Activated T-cell treated with anti-CD3 and anti-CD28 coated beads for 1 hour (primary cell): ENCODE measurements at places on chromosomes 7 and 10.
A peak's percentile ranks its signal among the peaks of the same experiment; 100 is the strongest.

DNA sequence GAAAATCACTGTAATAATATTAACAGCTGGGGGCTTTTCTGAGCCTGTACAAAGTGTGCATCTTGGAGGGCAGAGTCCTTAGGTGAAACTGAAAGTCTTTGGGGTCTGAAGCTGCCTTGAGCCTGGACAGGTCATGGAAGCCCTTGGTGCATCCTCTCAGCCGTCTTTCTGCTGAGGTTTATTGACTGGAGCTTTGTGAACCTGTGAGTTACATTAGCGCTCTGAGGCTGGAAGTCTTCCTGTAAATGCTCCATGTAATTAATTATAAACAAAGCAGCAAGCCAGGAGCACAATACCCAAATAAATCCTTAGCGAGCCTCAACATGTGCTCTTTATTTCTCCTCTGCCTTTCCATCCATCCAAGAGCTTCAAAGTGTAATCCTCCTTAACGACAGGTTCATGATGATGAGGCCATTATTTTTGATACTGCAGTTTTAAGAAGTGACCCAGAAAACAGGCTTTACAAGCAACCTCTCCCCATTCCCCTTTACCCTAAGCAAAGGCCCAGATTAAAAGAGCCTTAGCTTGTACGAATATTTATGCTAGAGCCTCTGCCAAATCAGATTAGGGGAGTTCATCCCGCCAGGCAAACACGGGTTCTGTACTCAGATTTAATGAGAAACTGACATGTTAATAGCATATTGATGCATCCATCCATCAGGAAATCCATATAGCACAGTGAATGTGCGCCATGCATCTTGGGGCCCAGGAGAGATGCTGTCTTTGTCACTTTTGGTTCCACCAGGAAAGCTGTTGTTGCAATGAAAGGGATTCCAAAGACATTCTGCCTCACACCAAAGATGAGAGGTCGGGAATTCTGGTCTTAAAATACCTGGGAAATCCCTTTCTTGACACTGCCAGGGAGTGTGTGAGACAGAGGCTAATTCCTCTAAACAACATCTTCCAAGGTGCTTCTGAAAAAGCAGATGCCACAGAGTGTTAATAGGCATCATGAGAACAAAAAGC is 118.1 kb downstream of the ANLN start:
- no peak for DNase-seq

DNA sequence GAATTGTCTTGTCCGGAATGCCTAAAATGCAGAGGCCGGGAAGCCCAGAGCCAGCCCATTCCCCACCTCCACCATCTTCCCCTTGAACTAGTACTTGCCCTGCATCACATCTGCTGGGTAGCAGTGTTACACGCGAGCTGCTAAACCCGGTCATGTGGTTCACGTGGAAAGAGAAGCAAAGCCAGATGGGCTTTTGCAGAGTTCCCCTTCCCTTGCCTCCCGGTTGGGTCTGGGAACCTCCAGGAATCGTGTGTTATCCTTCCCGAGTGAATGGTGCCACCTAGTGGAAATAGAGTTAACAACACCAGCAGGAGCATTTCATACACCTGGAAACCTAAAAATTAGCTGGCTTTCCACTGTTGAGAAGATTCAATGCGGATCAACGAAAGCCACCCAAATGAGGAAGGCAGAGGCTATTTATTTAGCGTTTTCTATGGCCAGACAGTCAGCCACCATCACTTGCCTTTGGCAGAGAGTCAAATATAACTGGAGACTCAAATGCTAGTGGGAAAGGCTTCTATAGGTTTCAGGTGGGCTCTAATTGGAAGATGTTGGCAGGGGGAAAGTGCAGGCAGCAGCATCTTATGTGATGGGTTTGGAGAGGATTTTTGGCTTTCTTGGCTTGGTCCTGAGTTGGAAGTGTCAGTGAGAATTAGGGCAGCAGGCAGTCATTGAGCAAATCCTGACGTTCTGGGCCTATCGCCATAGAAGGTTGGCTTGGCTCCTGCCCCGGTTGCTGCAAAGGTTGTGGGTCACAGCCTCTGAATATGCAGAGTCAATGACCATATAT is 12.9 kb upstream of the DENND2A start:
- DNase-seq = no peak

GRCh38 chr7:7177044-7177517 is 5.3 kb upstream of the C1GALT1 start:
- no peak for DNase-seq

GRCh38 chr7:36684954-36685353 is 39.3 kb downstream of the AOAH start:
- no peak for DNase-seq

DNA sequence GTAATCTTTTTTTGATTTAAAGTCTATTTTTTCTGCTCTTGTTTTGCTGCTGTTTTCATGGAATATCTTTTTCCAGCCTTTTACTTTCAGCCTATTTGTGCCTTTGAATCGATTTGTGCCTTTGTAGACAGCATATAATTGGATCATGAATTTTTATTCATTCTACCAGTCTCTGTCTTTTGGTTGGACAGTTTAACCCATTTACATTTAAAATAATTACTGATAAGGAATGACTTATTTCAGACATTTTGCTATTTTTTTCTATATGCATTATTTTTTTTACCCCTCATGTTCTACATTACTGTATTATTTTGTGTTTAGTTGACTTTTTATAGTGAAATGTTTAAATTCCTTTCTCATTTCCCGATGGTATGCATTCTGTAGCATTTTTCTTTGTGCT is 99.6 kb downstream of the EXOC4 start:
- no peak for DNase-seq

DNA sequence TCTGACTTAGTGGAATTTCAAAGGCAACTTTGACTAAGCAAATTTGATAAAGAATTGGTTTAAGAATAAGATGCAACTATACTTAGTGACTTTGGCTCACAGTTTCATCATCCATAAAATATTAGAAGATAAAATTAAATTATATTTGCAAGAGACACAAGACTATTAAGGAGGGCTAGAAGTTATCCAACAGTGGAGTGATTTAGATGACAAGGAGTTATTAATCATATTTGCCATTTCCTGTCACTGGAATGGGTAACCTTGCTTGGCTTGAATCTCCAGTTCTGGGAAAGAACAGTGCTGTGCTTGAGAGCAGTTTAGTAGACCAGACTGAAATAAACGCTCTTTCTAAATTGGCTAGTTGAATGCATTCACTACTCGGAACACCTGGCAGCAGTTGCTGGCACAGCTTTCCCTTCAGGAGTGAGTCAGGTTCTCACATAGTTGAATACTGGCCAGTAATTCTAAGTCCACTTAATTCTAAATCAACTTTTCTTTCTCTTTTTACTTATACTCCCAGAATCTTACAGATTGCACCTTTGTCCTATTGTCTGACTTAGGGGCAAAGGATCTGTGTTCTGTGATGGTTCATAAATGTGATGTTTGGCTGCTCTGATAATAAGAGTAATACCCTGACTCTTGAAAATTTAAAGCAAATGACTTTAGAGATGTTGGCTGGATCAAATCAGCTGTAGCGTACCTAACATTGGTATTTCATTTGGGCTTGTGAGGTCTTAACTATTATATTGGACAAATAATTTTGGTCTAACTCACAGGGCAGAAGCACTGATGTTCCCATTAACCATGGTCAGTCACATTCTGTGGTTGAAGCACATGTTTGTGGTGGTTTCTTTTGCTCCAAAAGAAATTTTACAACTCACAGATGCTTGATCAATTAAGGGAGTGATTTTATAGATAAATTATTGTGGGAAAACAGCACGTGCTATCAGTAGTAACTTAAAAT is 16.6 kb downstream of the STMP1 start:
- no peak for DNase-seq

DNA sequence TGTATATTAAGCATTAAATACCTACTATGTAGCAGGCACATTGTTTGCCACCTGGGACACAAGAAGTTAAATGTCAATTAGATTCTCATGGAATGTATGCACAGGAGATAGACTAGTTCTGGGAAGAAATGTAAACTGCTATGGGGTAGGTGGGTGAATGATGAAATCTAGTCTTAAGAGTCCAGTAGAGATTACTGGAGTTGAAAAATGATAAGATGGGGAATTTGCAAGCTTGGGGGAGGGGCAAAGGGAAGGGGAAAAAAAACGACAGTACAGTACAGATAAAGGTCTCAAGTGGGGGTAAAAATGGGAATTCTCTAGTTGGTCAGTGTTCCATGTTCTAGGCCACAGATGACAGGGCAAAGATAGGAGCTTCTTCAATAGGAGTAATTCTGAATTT is 94.4 kb downstream of the ATE1 start:
- no peak for DNase-seq

GRCh38 chr7:44439926-44440325 is 50.5 kb downstream of the NUDCD3 start:
- DNase-seq = no peak

DNA sequence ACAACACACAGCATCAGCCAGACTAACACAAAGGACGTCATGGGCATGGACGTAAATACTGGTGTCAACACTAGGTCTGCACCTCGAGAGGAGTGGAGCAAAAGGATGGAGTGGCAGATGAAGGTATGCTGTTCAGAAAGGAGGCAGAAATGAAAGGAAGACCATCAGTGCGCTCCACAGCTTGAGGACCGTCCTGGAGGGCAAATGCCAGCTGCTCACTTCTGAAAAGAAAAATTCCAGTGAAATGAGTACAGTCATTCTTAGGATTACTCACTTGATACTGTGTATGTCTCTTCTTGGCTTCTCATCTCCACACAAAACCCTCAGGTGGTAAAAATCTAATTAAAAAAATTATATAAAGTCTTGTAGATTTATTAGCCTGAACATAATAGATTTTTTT is 44.8 kb downstream of the EGFR start:
- DNase-seq = no peak

DNA sequence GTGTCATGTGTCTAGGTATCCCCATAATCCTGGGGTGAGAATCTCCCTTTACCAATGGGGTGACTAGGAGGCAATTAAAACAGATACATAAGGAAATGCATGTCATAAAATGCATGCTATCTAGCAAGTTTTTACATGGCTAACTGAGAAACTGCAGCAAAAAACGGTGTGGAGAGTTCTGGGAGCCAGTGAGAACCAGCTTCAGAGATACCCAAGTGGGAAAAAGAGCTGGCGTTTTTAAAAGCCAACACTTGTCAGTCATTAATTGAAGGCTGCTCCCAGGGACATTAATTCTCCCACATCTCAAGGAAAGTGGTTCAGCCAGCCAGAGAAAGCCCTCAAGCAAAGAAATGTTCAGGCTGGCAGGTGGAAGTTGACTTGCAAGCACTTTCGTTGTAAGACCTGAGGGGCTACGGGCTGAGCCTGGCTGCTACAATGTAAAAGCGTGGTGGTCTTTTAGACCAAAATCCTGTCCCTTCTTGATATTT is 28.1 kb downstream of the ST8SIA6 start:
- no peak for DNase-seq

- no peak for DNase-seq
These were observed 340.9 kb downstream of the LRMDA start for GRCh38 chr10:75772153-75772887.

DNA sequence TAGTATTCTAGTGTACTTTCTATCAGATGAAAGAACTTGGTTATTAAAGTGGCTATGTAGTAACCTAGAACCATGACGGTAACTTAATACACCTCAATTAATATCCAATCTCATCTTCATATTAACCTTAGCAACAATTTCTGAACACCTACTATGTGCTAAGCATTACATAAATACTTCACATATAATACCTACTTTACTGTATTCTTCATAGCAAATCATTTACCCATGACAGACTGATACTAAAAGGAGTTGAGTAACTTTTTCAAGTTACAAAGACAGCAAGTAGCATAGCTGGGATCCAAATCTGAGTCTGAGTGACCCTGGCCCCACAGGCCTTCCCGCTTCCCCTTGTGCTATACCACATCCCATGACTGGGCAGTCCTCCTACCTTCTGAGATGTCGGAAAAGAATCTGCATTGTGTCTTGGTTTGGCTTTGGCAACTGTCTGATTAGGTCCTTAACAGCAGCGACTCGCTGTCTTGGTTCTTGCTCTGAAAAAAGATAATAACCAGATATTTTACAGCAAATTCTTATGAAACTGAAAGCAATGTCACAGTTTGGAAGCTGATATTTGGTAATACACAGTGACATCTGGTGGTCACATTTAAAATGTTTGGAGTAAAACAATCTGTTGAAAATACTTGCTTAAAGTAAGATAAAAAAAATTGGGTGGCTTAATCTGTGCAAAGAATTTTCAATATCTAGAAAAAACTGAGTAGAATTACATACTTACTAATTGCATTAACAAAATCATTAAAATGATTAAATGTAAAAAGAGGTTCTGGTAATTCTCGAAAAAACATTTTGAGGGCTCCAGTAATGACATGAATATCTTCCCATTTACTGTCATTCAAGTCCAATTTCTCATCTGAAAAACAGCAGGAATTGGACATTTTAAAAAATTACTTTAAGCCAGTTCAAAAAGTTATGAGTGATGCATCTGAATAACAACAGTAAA is 120.1 kb downstream of the ARHGAP12 start:
- DNase-seq = no peak

DNA sequence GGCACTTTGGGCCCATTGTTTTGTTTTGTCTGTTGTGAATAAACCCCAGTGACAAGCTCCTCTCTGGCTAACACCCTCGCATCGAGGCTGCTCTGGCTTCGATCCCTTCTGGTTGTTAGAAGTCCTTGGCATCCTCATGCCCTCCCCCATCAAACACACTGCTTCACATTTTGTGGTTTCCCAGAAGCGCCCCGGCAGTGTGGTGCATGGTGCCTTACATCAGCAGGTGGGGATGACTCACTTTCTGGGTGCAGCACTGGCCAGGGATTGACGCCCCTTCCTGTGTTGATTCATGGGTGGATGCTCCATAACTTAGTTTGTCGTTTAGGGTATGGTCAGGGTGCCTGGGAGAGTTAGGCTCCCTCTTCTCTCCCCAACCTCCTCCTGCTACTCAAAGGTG is 51.4 kb downstream of the PLPP4 start:
- no peak for DNase-seq

- DNase-seq = no peak
These were observed 19.2 kb downstream of the AKR1C8 start for GRCh38 chr10:5165738-5166137.

GRCh38 chr10:98446151-98446660 is 529 bp downstream of the HPS1 start:
- DNase-seq = peak; percentile 27
